ENCODE measurements at places on chromosomes 1 and 21.
A peak's percentile ranks its signal among the peaks of the same experiment; 100 is the strongest.

DNA sequence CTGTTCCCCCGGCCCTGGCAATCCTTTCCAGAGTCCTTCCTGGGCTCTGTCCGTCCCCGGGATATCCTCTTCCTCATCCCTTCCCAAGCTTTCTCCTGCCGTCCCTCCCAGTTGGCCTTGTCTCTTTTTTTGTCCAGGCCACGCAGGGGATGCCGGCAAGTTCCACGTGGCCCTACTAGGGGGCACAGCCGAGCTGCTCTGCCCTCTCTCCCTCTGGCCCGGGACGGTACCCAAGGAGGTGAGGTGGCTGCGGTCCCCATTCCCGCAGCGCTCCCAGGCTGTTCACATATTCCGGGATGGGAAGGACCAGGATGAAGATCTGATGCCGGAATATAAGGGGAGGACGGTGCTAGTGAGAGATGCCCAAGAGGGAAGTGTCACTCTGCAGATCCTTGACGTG, 13.4 kb upstream of the SVBP start:
- no peak for DNase-seq

DNA sequence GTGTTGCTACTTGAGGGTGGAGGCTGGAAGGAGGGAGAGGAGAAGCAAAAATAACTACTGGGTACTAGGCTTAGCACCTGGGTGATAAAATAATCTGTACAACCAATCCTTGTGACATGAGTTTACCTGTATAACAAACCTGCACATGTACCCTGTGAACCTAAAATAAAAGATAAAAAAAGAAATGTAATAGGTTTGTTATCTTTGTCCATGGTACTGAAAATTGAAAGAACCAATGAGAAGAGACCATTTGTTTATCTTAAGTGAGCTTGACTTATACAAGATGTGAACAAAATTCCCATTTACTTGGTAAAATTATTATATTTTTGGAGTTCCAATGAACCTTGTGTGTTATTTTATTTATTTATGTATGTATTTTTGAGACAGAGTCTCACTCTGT, 11.1 kb upstream of the USP25 start:
- DNase-seq = no peak

DNA sequence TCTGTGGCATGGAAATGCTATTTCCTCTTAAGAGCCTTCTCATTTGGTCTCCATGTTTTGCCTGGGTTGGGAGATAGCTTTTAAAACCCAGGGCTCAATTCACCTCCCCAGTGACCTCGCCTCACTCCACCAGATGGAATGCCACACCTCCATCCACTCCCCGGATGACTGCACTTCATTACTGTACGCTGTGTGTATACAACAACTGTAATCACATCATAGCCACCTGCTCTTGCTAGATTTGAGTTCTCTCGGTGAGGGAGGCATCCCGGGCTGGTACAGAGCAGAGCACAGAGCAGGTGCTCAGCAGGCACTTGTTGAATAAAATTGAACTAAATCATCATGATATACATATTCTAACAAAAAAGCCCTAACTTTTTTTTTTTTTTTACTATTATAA, 26.0 kb downstream of the SDE2 start:
- no peak for DNase-seq

GRCh38 chr1:65395887-65396612, 24.4 kb upstream of the LEPR start:
- no peak for DNase-seq

DNA sequence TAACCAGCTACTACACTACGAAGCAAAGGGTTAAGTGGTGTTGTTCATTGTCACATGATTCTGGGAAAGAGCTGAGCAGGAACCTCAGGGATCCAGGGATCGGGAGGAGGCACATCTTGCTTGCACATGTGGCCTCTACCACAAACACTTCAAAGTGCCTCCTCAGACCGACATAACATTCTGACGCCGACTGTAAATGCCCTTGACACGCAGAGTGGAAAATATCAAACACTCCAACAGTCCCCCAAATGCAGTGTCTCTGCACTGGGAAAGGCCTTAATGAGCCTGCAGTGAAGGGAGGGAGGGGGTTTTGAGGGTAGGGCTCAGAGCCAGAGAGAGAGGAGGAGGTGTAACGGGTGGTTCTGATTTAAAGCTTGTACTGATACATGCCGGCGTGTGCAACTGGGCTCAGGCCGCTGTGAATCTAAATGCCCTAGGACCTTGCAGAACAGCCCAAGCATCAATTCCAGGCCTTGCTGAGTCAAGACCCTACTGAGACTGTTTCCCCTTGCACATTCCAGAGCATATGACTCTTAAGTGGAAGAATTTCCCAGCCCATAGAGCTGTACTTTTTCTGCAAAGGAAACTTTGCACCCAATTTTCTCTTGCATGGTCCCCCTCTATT, 163.7 kb downstream of the NTMT2 start:
- DNase-seq = peak; percentile 77

- DNase-seq = no peak
These were observed 941 bp downstream of the ARNT start for GRCh38 chr1:150875197-150876118.

Data from eye (tissue), 1 donor.